Stimulated activated CD8-positive, alpha-beta memory T cell treated with anti-CD3 and anti-CD28 coated beads, Interleukin-7, amount 100 ng/mL, for 1 hour (primary cell): ENCODE measurements at places on chromosomes 2 and 18.

GRCh38 chr2:198499539-198499938 lies 695.1 kb downstream of the PLCL1 start:
- DNase-seq, result no peak

- no peak for DNase-seq
These were observed 86.3 kb upstream of the PELI1 start for GRCh38 chr2:64230540-64230939.

GRCh38 chr2:27303093-27304025 lies 4.9 kb downstream of the UCN start:
- no peak for DNase-seq

GRCh38 chr2:216731465-216731864 lies 36.1 kb upstream of the IGFBP5 start:
- no peak for DNase-seq

DNA sequence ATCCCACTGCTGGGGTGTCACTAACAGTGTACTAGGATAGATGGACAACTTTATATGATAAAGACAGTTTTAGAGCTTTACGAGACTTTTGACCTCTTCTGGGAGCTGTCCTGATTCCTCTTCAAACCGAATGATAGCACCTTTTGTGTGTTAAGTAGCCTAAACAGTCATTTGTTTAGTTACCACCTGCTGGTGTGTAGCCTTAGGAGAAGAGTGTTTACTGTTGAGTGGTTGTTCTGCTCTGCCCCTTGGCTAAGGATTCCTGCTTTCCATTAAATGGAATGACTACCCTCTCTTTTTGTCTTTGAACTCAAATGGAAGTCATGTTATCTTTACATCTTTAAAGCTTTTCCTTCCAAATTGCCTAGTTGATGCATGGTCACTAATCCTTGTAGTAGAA lies 28.0 kb upstream of the MGAT5 start:
- no peak for DNase-seq

DNA sequence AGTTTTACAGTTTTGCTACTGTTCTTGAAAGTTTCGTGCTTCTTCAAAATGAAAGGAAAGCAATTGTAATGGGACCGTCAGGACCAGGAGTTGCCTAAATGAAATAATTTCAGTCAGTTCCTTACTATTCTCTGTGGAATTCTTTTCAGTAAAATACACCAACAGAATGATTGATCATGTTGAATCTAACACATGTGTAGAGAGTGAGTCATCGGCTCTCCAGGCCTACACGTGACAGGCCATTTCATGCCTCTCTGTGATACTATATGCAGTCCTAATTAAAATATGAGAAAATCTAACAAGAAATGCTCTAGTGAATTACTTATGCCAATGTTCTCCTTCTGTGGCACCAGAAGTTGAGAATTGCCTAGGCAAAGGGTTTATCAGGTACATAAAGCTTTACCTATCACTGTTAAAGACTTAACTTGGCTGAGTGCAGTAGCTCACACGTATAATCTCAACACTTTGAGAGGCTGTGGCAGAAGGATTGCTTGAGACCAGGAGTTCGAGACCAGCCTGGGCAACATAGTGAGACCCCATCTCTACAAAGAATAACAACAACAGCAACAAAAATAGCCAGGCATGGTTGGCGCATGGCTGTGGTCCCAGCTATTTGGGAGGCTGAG lies 199.4 kb downstream of the LRRTM1 start:
- no peak for DNase-seq

GRCh38 chr2:39247512-39248043 lies 3.8 kb upstream of the CDKL4 start:
- no peak for DNase-seq

GRCh38 chr18:69717586-69717985 lies 230.1 kb downstream of the CD226 start:
- DNase-seq, result no peak

- no peak for DNase-seq
These were observed 31.9 kb downstream of the SPAG16 start for GRCh38 chr2:213316001-213316735.

DNA sequence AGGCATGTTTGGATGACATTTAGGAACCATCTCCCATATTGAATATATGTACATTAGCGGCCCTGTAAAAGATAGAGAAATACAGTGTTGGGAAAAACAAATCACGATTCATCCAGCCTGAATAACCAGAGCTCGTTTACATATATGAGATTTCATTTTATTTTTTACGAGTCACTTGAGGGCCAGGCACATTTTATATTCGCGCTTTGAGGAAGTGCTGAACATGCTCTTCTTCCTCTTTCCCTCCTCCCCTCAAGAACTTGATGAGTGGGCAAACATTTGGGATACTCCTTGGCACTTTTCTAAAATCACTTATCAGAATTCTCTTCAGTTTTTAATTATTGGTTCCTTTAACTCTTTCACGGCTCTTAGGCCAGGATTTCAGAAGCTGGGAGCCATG lies 268.0 kb upstream of the TANK start:
- no peak for DNase-seq

- no peak for DNase-seq
These were observed 67.1 kb downstream of the HAUS1 start for GRCh38 chr18:46171331-46171730.

DNA sequence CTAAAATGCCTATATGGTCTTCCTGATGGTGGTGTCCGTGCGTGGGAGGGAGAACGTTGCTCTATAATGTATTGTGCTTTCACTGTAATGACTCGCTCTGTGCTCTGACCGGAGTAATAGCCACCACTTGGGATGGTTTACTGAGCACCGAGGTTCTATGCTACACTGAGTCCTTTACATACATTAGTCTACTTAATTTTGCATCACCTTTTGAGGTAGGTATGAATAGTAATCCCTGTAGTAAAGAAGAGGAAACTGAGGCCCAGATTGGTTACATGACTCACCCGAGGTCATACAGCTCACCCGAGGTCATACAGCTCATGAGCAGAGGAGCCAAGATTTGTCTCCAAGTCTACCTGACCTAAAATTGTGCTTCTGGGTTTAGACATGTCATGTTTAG lies 79.5 kb downstream of the ARMC9 start:
- DNase-seq, result no peak

GRCh38 chr2:174877751-174878150 lies 113.5 kb upstream of the CHRNA1 start:
- no peak for DNase-seq

DNA sequence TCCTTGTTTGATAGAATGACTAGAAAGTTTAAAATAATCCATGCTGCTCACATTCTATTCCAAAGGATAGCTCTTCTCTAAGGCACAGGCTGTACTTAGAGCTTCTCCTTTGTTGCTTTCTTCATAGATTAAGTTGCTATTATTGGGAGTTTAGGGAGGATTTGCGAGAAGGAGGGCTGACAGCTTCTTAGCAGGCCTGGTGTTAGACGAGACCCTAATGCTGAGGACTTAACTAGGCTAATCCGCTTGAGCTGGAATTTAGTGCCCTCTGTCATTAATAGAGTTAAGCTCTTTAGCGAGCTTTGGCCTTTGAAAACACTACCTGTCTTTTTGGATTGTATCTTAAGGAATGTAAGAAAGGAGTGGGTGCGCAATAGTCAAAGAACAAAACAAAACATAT lies 81.3 kb downstream of the MOGAT1 start:
- DNase-seq, result no peak

- no peak for DNase-seq
These were observed 677.0 kb downstream of the STK39 start for GRCh38 chr2:167570370-167570769.

GRCh38 chr2:53949457-53949856 lies 21.3 kb downstream of the PSME4 start:
- no peak for DNase-seq

GRCh38 chr2:231926761-231927565 lies 767 bp upstream of the NPPC start:
- DNase-seq, result no peak

- DNase-seq, result no peak
These were observed 22.0 kb downstream of the SLC14A1 start for GRCh38 chr18:45745817-45746461.

DNA sequence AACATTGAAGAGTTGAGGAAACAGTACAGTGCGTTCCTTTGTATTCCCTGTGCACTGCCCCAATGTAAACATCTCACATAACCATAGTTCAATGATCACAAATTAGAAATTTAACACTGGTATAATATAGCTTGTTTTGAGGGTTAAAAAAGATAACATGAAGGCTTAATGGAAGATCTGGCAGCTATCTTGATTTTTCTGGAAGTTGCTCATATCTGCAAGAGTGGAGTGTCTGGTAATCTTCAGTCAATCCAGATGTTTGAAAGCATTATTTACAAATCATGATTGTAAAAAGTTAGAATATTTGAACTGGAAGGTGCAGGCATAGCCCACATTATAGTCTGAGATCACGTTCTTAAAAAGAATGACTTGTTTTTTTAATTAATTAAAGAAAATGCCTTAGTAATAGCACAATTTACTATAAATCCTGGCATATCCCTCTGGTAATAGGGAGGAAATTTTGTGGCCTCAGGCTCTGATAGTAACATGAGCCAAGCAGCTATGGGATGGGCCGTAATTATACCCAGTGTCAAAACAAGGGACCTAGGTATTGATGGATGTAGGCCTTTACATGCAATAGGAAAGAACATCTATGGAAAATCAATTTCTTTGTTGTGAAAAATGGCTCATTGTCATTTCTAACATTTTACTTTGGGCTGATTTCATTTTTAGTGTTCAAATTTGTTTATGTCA lies 418.0 kb downstream of the THSD7B start:
- no peak for DNase-seq

DNA sequence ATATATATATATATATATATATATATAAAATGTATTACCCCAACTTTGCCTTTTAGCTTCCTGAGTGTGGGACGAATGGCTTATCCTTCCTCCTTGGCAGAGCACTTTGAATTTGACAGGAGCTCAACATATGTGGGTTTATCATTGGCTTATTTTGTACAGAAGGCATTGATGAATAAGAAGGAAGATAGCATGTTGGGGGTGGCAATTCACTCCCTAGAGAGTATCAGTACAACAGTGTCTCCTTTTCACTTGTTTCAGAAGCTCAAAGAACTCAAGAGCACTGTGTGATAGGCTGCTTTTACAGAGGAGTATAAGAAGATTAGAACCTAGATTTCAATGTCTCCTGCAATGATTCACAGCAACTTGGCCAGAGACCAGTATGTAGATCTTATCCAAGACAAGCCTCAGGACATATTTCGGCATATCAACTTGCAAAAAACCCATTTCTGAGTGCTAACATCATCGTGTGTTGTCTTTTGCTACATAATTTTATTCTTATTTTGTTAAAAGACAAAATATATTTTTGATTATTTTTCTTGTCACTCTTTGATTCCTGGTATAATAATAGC lies 345.8 kb downstream of the SOCS6 start:
- no peak for DNase-seq

GRCh38 chr2:105593221-105593967 lies 151.3 kb upstream of the NCK2 start:
- no peak for DNase-seq

- no peak for DNase-seq
These were observed 69.6 kb downstream of the HPCAL1 start for GRCh38 chr2:10372203-10372861.

GRCh38 chr2:209147981-209148380 lies 275.9 kb upstream of the MAP2 start:
- no peak for DNase-seq

GRCh38 chr2:178230396-178230795 lies 36.1 kb downstream of the OSBPL6 start:
- DNase-seq, result no peak

GRCh38 chr18:43195421-43195820 lies 79.9 kb upstream of the RIT2 start:
- DNase-seq, result no peak

GRCh38 chr2:120441744-120442471 lies 96.0 kb downstream of the INHBB start:
- no peak for DNase-seq

GRCh38 chr18:8706791-8707555 lies 1.6 kb downstream of the MTCL1 start:
- no peak for DNase-seq

DNA sequence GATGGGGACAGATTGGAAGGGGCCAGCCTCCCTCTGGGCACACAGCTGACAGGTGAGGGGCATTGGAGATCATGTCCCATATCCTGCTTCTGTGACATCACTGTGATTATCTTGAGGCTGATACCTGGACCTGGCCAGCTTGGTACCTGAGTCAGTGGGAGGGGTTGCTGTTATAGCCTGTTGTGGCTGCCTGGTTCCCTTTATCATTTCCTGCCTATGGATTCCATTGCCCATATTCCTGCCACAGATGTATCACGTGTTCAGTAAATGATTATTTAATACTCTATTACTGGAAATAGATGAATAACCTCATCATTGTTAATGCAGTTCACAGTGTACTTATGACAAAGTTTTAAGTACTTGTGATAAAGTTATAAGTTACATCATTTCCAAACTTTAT lies 7.8 kb upstream of the SCYGR1 start:
- no peak for DNase-seq

GRCh38 chr2:82062463-82062862 lies 1757.9 kb upstream of the LRRTM1 start:
- no peak for DNase-seq

DNA sequence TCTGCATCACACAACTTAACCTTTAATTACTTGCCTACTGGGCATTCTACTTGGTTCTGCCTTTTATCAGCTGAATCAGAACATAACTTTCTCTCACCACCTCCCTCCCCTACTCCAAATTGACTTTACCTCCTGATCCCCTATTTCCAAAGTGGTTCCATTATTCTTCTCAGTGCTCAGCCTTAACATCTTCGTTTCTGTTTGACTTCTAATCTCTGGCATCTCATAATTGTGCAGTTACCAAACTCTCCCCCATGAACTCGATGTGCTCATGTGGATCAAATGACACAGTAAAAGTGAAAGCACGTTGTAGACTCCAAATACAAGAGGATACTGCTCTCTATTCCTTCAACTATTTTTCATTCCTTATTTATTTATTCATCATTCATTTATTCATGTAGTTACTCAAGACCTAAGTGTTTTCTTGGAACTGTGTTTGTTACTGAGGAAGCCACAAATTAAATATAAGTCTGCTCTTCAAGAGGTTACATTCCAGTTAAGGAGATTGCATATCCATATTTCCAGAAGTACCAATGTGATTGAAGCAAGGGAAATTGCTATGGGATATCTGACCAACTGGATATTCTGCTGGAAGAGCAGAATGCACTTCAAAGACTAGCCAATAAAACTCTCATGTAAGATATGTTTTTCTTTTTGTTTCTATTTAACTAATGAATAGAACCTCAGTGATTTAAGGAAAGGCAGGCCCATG lies 158.8 kb downstream of the TMEFF2 start:
- no peak for DNase-seq

DNA sequence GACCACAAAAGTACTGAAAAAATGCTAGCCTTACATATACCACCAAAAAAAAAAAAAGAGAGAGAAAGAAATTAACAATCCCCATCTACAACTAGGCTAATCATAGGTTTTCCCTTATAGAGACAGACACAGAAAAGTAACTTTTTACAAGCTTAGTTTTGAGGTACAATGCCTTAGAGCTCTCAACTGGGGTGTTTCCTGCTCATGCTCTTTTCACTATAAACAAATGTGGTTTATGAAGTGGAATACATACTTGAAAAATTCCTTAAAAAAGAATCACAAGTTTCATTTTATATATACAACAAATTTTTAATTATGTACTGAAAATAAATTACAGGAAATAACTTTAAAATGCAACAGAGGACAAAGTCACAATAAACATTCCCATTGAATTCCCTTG lies 82.5 kb downstream of the ATL2 start:
- no peak for DNase-seq

GRCh38 chr18:59633961-59634485 lies 63.2 kb downstream of the CCBE1 start:
- no peak for DNase-seq

GRCh38 chr18:3526421-3527354 lies 76.7 kb downstream of the TGIF1 start:
- no peak for DNase-seq
